Fibroblast of the aortic adventitia (primary cell): ENCODE measurements at places on chromosomes 16 and 17. TPM values are rescaled to one million over a fixed set of nuclear protein-coding genes. Genes with fewer than 3 reads are reported as not detected.

- DNase-seq = no peak
Observed at GRCh38 chr17:48760411-48760810, 31.9 kb upstream of the HOXB13 start.

GRCh38 chr17:81294512-81295030 is 536 bp downstream of the SLC38A10 start:
- peak; percentile 13 for DNase-seq

DNA sequence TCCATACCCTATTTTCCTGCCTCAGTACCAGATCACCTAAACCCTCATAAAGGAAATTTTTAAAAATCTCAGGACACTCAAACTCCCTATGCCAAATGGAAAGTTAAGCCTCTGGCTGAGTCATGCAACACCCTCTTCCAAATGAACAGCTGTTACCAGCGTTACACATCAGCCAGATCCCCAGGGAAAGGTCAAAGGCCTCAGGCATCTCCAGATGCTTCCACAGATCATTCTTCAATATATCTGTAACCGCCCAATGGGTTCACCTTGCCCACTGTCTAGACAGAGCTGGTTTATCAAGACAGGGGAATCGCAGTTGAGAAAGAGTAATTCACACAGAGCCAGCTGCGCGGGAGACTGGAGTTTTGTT is 29.1 kb upstream of the SHCBP1 start:
- peak; percentile 77 for DNase-seq

- peak; percentile 81 for DNase-seq
Observed at GRCh38 chr16:10961231-10961630, 16.9 kb downstream of the CLEC16A start.

DNA sequence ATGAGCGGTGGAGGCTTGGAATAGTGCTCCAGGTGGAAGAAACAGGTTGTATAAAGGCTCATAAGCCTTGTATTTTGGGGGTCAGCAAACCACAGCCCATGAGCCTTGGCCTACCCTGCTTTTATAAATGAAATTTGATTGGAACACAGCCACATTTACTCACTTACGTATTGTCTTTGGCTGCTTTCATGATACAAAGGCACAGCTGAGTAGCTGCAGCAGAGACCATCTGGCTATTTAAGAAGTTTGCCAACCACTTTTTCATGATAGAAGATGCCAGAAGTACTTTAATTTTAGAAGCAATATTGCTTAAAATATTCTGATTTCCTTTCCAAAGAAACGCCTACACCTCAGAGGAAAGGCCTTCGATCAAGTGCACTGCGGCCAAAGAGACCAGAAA is 73.8 kb downstream of the C17orf58 start:
- peak; percentile 67 for DNase-seq

- DNase-seq = no peak
Observed at GRCh38 chr16:89555265-89555664, 5.2 kb upstream of the RPL13 start.

- DNase-seq = no peak
Observed at GRCh38 chr16:1659031-1659430, 19.0 kb upstream of the JPT2 start.

DNA sequence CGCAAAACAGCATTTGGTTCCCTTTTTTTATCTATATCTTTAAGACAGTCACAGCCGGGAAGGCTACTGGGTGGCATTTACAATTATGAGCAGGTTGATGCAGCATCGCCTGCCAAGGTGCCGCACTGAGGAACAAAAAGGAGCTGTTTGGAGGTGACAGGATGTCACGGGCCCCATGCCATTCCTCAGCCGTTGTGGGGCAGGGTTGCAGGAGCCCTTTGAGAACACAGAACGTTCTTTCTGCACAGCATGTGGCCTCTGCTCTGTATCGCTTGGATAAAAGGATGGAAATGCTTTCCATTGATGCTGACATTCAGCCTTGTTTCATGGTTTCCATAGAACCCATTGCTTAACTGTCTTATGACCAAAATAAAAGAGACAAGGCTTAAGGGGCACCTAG is 141.9 kb upstream of the CDH5 start:
- no peak for DNase-seq

DNA sequence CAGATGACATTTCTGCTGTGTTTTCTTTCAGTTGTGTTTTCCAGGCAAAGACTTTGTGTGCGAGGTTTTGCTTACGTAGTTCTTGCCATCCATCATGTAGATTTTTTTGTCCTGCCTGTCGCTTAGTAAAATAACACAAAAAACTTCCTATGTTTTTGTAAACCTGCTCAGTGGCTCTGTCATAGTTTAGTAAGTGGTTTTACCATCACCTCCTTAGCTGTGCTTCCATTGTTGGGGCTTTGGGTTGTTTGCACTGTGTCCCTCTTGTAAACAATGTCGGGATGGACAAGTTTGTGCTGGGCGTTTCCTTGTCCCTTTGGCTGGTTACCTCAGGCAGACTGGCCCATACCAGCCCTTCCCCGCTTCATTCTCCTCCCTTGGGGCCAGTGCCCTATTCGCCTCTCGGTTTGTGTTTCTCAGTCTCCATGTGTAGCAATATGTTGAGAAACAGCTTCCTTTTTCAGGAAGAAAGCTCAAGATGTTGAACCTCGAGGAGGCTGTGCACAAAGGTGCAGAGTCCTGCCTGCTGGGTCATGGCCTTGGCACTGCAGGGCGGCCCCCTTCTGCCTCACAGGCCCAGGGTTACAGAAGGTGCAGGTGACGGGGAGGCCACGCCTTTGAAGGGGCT is 74.6 kb downstream of the KSR1 start:
- DNase-seq = no peak

ALOX15B gene
- 0.57 TPM in 1 of 2 replicates, not detected in the other for total RNA-seq

DNA sequence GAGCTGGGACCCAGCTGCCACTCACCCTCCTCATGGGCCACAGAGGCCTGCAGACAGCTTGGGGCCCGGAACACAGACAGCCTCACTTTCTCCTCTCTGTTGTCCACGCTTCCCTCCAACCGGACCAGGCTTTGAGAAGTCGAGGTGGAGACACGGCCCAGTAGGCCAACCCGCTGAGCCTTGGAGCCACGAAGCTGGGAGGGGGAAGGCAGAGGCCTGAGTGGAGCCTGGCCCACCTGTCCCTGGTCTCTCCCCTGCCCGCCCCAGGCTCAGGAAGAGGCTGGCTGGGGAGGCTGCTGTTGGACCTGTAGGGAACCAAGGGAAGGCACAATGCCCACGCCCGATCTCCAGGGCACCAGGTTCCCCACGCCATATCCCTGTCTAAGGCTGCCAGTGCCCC is 48.1 kb downstream of the RMI2 start:
- DNase-seq = no peak

KRT20 gene
- not detected in 2 replicates for total RNA-seq

FOXC2 gene
- 5.2 TPM in 1 of 2 replicates, not detected in the other for total RNA-seq

DNA sequence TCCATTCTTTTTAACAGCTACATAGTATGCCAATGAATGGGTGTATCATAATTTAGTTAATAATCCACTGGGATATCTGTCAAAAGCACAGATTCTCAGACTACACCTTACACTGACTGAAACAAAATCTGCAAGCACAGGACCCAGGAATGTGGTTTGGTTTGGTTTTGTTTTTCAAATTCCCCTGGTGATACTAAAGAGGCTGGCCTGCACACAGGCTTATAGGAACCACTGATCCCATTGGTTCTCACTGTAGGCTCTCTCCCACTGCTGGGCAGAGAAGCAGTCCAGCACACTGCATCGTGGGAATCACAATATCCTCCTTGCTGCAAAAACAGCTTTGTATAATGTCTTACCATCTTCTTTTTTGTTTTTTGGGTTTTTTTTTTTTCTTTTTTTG is 67.1 kb downstream of the TEX14 start:
- DNase-seq = no peak

KRT34 gene
- total RNA-seq = 0.45 TPM in 1 of 2 replicates, not detected in the other
